ENCODE measurements at places on chromosomes 12 and 14.

- no peak for DNase-seq
- H3K27ac ChIP-seq, result no peak overlapping the region
- H3K27me3 ChIP-seq, result peaks cover 2% of the 10 kb centered on the region
- no peaks in the 10 kb centered on the region for H3K36me3 ChIP-seq
These were observed 87.4 kb upstream of the PKP2 start for GRCh38 chr12:32983968-32984367.

- peaks cover 23% of the 10 kb centered on the region for H3K4me1 ChIP-seq
- peaks cover 55% of the 10 kb centered on the region for H3K27me3 ChIP-seq
- DNase-seq, result no peak
These were observed 24.6 kb upstream of the YBX3 start for GRCh38 chr12:10747730-10748129.

DNA sequence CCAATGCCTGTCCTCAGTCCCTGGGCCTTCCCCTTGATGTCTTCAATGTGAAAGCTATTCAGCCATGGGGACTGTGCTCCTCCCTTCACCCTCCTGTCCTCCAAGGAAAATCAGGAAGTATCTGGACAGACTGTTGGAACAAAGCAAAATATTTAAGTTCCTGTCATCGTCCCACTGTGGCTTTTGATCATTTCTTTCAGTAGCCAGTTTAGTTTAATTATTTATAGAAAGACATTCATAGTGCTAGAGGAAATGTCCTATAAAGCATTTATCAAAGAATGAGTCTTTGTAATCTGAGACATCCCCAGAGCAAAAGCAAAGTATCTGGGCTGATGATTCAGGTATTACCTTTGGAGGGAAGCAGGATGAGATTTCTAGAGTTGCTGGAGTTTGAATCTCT, 254.1 kb downstream of the NRXN3 start:
- no peak overlapping the region for H3K27ac ChIP-seq
- H3K4me1 ChIP-seq, result no peaks in the 10 kb centered on the region
- no peak overlapping the region for H3K4me3 ChIP-seq
- no peak for DNase-seq
- H3K36me3 ChIP-seq, result no peaks in the 10 kb centered on the region
- H3K27me3 ChIP-seq, result peaks cover 7% of the 10 kb centered on the region

GRCh38 chr12:22173177-22173576, 127.2 kb downstream of the CMAS start:
- H3K36me3 ChIP-seq, result no peaks in the 10 kb centered on the region
- no peak overlapping the region for H3K27ac ChIP-seq
- peaks cover 17% of the 10 kb centered on the region for H3K27me3 ChIP-seq
- H3K4me1 ChIP-seq, result no peaks in the 10 kb centered on the region

- no peaks in the 10 kb centered on the region for H3K4me1 ChIP-seq
- no peaks in the 10 kb centered on the region for H3K36me3 ChIP-seq
- H3K4me3 ChIP-seq, result no peak overlapping the region
- no peak overlapping the region for H3K27ac ChIP-seq
These were observed 57.9 kb upstream of the TMX1 start for GRCh38 chr14:51182131-51182565.

DNA sequence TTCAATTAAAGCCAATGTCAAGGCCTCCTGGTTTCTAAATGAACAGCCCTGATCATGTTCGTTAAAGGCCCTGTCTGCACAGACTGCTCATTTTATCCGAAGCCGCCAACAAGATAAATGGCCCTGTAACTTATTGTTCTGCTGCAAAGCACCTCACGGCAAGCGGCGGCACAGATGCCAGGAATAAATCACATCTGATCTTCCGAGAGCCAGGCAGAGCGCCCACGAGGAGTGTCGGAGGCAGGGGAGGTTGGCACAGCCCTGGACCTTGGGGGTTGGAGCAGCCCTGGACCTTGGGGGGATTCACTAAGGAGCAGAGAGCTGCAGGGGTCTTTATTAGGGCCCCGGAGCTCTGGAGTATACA, 110.5 kb downstream of the SCARB1 start:
- peaks cover 26% of the 10 kb centered on the region for H3K27me3 ChIP-seq
- H3K36me3 ChIP-seq, result peaks cover 15% of the 10 kb centered on the region
- DNase-seq, result no peak
- H3K4me3 ChIP-seq, result no peak overlapping the region
- H3K4me1 ChIP-seq, result peaks cover 15% of the 10 kb centered on the region

DNA sequence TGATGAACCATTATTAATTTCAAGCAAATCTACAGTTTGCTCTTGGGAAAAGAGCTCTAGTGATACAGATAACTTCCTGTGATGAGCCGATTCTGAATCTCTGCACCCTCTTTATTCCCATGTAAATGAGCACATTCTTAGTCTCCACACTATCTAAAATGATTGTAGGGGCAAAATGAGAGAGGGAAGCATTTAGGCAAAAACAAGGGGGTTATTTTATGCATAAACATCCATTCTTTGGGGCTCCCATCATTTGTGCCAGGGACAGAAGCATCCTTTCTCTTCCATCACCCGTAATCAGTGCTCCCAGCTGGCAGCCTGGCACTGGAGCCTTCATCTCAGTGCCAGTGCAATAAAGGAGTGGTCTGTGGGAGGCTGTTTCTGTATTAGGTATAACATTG, 1.7 kb upstream of the GPD1 start:
- H3K27ac ChIP-seq, result no peak overlapping the region
- no peaks in the 10 kb centered on the region for H3K4me1 ChIP-seq
- H3K4me3 ChIP-seq, result no peak overlapping the region
- H3K36me3 ChIP-seq, result peaks cover 9% of the 10 kb centered on the region
- DNase-seq, result no peak

GRCh38 chr12:49920241-49920914, 16.7 kb upstream of the FAIM2 start:
- no peaks in the 10 kb centered on the region for H3K36me3 ChIP-seq
- no peak for DNase-seq
- H3K4me3 ChIP-seq, result no peak overlapping the region
- H3K4me1 ChIP-seq, result no peaks in the 10 kb centered on the region

DNA sequence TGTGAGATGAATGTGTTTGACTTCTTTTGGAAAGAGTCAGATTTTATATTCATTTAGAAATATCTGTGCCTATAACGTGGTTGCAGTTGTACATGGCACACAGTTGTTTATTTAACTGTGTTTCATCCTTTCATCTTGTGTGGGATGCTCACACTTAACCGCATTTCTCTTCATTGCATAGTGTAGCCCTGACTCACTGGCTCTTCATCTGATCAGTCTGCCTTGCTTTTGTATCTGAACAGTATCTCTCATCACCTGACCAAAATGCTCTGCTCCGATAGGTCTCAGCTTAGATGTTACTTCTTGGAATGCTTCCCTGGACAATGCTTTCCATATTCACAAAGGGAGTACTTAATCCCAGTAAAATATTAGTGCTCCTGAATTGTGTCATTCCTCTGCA, 83.4 kb downstream of the PDE3A start:
- no peaks in the 10 kb centered on the region for H3K36me3 ChIP-seq
- DNase-seq, result no peak

- no peaks in the 10 kb centered on the region for H3K27me3 ChIP-seq
- no peak for DNase-seq
- H3K4me1 ChIP-seq, result peaks cover 9% of the 10 kb centered on the region
- H3K36me3 ChIP-seq, result peaks cover 9% of the 10 kb centered on the region
- H3K27ac ChIP-seq, result no peak overlapping the region
These were observed 41.8 kb downstream of the R3HDM2 start for GRCh38 chr12:57389033-57389432.

- no peak overlapping the region for H3K27ac ChIP-seq
- H3K27me3 ChIP-seq, result no peaks in the 10 kb centered on the region
- H3K4me3 ChIP-seq, result no peak overlapping the region
- DNase-seq, result no peak
These were observed 68.2 kb downstream of the PAH start for GRCh38 chr12:102848832-102849231.

- peaks cover 14% of the 10 kb centered on the region for H3K27me3 ChIP-seq
- no peak for DNase-seq
- no peaks in the 10 kb centered on the region for H3K4me1 ChIP-seq
- no peak overlapping the region for H3K4me3 ChIP-seq
These were observed 129.0 kb downstream of the WIF1 start for GRCh38 chr12:64992116-64992515.

DNA sequence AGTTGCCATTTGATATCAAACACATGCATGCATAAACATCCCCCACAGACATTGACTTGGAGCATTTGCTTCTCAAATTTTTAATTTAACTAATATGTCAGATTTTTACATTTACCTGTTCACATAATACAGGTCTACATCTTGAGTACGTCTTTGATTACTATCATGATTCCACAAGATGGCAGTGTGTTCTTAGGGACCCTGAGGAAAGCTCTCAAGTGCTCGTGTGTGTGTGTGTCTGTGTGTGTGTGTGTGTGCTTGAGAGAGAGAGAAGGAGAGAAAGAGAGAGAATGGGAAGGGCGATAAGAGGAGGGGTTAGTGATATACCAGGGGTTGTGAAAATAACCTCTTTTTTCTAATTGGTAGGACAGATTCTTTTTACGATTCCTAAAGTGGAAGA, 167.1 kb upstream of the OR4E1 start:
- no peaks in the 10 kb centered on the region for H3K4me1 ChIP-seq
- H3K36me3 ChIP-seq, result no peaks in the 10 kb centered on the region
- peaks cover 24% of the 10 kb centered on the region for H3K27me3 ChIP-seq
- H3K4me3 ChIP-seq, result no peak overlapping the region
- no peak for DNase-seq
- H3K27ac ChIP-seq, result no peak overlapping the region

- H3K4me3 ChIP-seq, result no peak within 1 kb of the TSS
- no peaks in the 10 kb centered on the region for H3K27me3 ChIP-seq
- H3K4me1 ChIP-seq, result peaks cover 31% of the 10 kb centered on the region
- no peak within 1 kb of the TSS for H3K27ac ChIP-seq
- no peak for DNase-seq
- H3K36me3 ChIP-seq, result peaks cover 4% of the 10 kb centered on the region
These were observed at the start of gene MORN3 for GRCh38 chr12:121669521-121669900. Gene MORN3 (minus strand): TSS chr12:121669654. CDS start chr12:121669483, 171 bp downstream.

GRCh38 chr14:95645389-95645996, 40.7 kb upstream of the TCL1B start:
- H3K4me3 ChIP-seq, result no peak overlapping the region
- no peaks in the 10 kb centered on the region for H3K36me3 ChIP-seq
- H3K27ac ChIP-seq, result no peak overlapping the region
- DNase-seq, result no peak
- H3K4me1 ChIP-seq, result no peaks in the 10 kb centered on the region
- peaks cover 27% of the 10 kb centered on the region for H3K27me3 ChIP-seq

DNA sequence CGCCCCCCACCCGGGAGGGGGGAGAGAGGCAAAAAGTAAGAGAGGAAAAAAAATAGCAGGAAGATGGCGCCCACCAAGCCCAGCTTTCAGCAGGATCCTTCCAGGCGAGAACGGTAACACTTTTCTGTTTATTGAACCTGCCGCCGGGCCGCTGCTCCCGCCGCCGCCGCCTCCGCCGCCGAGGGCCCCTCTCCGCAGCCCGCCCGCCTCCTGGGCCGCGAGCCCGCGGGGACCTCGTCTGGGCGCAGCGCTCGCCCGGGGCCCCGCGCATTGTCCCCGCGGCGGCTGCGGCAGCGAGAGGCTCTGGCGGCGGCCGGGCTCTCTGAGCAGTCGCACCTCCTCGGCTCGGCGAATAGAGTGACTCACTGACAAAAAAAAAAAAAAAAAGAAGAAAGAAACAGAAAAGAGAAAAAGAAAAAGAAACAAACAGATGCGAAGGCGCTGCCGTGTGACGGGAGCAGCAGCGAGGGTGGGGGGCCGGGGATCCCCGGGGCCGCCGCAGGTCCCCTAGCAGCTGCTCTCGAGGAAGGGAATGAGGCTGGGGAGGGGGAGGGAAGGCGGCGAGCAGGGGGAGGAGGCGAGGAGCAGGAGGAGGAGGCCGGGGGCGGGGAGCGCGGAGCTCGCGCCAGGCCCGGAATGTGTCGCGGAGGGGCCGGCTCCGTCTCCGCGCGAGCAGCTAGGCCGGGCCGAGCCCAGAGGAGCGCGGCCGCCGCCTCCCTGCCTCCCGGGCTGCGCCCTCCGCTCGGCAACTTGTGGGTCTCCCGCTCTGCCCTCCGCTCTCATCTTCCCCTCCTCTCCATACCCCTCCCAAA, 781 bp downstream of the NPAS3 start:
- H3K27ac ChIP-seq, result no peak overlapping the region
- DNase-seq, result no peak
- H3K4me1 ChIP-seq, result peaks cover 9% of the 10 kb centered on the region
- H3K27me3 ChIP-seq, result peaks cover 53% of the 10 kb centered on the region
- H3K4me3 ChIP-seq, result peak overlapping the region; percentile 65

- H3K27me3 ChIP-seq, result no peaks in the 10 kb centered on the region
- DNase-seq, result peak; percentile 3
- no peak overlapping the region for H3K4me3 ChIP-seq
- peak overlapping the region; percentile 68 for H3K27ac ChIP-seq
These were observed 7.7 kb upstream of the NRL start for GRCh38 chr14:24122416-24122815.

DNA sequence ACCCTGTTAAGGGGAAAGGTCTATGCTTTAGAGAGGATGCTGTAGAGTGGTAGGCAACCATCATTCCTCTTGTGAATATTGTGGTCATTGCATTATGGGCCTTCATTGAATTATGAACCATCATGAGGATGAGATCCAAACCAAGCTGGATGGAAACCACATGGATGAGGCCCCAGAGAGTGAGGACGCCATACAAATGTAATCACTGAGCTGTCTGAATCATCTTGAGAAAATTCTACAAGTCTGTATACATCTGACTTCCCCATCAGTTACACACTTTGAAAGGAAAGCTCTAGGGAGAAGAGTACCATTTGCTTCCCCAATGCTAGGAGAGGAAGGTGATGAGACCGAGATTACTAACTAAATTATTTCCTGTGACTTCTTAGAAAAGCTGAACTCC, 172.9 kb downstream of the CACNA1C start:
- H3K27ac ChIP-seq, result no peak overlapping the region
- no peaks in the 10 kb centered on the region for H3K4me1 ChIP-seq
- H3K27me3 ChIP-seq, result peaks cover 39% of the 10 kb centered on the region
- H3K36me3 ChIP-seq, result no peaks in the 10 kb centered on the region
- no peak for DNase-seq

DNA sequence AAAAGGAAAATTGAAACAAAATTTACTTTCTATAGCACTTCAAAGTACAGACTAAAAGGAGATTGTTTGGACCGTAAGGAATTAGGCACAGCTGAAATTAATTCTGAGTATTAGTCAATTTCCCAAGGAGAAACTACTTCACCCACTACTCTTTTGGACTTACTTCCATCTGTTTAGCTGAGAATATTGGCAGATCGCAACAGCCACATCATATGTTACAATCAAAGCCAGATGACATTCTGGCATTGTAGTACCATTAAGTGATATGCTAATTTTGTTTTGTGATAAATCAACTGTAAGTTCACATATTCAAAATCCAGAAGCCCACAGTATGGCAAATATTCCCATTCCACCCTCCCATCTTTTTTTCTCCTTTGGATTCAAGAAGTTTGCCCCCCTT, 47.1 kb upstream of the ANKS1B start:
- no peaks in the 10 kb centered on the region for H3K27me3 ChIP-seq
- H3K4me1 ChIP-seq, result no peaks in the 10 kb centered on the region
- peaks cover 18% of the 10 kb centered on the region for H3K36me3 ChIP-seq
- no peak for DNase-seq

GRCh38 chr14:90561920-90562319, 165.1 kb downstream of the CALM1 start:
- H3K27ac ChIP-seq, result no peak overlapping the region
- H3K4me3 ChIP-seq, result no peak overlapping the region
- peak; percentile 12 for DNase-seq
- H3K4me1 ChIP-seq, result no peaks in the 10 kb centered on the region

GRCh38 chr14:21440859-21441258, 15.1 kb downstream of the CHD8 start:
- no peak overlapping the region for H3K4me3 ChIP-seq
- no peaks in the 10 kb centered on the region for H3K27me3 ChIP-seq
- peaks cover 30% of the 10 kb centered on the region for H3K4me1 ChIP-seq
- no peak for DNase-seq
- H3K27ac ChIP-seq, result no peak overlapping the region
